ENCODE measurements at places on chromosomes 3 and 15.

GRCh38 chr3:45575386-45575923 lies 19.1 kb upstream of the LIMD1 start:
- peak; percentile 39 for DNase-seq

DNA sequence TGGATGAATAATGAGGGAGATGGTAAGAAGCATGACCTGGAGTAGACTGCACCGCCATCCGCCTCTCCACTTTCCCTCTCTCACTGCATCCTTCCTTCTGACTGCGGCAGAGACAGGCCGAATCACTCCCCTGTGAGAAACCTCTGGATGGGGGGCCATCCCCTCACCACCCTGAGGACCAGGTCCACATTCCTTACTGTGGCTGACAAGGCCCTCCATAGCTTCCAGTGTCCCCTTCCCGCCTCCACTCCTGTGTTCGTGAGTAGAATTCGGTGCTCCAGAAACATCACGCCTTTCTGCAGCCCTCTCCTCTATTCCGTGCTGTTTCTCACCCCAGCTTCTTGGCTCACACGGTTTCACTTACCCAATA lies 2.8 kb downstream of the PIGZ start:
- DNase-seq, result no peak

DNA sequence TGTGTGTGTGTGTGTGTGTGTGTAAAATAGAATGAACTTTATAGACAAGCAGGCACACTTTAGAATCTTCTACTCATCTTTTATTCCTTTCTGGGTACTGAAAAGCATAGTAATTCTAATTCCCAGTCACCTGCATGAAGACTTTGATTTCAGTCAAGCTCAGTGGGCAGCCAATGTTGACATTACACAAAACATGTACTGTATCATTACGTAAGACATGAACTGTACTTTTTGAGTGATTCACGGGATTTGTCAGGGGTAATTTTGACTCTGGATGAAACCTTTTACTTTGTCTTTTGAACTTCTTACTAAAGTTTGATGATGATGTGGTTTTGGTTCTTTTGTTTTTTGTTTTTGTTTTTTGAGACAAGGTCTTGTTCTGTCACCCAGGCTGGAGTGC lies 38.8 kb downstream of the PTPRG start:
- no peak for DNase-seq

- DNase-seq, result peak; percentile 82
Measured at GRCh38 chr15:38707802-38708671, 143.4 kb upstream of the RASGRP1 start.

DNA sequence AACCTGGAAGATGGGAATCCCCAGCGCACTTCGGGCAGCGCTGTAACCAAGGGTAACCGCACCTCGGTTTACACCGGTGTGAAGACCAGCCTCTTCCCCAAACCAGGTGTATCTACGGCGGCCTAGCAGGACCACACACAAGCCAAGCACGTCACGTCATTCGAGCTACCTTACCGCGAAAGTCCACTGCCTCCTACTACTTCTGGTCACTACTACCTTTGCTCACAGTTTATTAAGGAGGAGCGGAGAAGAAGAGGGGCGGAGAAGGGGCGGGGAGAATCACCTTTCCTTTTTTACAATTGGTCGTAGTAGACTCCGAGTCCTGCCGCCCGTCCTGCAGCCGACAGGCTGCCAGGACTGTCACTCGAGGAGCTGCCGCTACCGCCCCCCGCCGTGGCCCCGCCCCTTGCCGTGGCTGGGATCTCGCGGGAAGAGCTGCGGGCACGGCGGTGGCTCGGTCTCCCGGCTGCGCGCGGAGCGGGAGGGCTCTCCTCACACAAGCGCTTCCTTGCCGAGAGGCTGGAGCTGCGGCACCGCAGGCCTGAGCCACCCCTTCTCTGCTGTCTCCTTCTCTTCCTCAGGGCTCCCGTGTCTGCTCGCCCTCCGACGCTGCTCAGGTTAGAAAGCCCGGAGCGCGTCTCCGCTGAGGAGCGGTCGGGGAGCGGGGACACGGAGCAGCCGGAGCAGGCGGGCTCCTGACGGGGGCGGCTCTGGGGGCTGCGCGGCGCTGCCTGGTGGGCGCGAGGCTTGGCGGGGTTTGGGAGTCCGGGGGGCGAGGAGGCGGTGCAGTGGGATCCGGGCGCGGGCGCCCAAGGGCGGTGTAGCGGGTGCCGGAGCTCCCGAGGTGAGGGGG lies at the start of gene GLCE:
GLCE (plus strand) TSS at position 495 of the 853 bp plus-strand sequence. CDS start 95,172 bp downstream, outside the sequence.
- DNase-seq, result peak; percentile 99

DNA sequence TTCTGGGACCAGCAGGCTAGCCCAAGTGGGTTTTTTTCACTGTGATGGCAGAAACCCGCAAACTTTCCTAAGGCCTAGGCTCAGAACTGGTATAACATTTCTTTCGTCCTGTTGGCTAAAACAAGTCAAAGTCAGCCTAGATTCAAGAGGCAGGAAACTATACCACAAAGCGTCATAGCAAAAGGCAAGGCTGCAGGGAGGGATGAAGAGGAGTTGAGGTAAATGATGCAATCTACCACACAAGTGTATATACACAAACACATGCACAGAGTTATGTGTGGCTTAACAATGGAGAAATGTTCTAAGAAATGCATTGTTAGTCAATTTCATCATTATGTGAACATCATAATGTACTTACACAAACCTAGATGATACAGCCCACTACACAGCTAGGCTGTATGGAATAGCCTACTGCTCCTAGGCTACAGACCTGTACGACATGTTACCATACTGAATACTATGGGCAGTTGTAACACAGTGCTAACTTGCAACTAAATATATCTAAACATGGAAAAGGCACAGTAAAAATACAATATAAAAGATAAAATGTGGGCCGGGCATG lies 225.6 kb downstream of the TBL1XR1 start:
- DNase-seq, result no peak

DNA sequence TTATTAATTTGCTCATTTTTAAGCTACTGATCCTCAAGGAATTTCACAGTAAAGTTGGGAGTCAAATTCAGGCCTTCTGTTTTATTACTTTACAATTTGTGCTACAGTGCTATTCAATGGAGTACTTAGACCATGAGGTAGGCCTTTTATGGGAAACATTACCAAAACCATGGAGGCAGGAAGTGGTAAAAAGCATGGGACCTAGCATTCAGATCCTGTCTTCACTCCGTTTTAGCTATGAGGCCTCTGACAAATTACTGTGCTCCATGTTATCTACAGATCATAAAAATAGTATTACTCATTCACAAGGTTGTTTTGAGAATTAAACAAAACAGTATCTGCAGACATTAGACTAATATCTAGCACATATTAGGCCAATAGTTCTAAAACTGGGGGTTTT lies 140.6 kb upstream of the SLITRK3 start:
- DNase-seq, result no peak

Data from HT-29 (cell line).